ENCODE measurements at places on chromosomes 12 and 14.
A peak's percentile ranks its signal among the peaks of the same experiment; 100 is the strongest.

DNA sequence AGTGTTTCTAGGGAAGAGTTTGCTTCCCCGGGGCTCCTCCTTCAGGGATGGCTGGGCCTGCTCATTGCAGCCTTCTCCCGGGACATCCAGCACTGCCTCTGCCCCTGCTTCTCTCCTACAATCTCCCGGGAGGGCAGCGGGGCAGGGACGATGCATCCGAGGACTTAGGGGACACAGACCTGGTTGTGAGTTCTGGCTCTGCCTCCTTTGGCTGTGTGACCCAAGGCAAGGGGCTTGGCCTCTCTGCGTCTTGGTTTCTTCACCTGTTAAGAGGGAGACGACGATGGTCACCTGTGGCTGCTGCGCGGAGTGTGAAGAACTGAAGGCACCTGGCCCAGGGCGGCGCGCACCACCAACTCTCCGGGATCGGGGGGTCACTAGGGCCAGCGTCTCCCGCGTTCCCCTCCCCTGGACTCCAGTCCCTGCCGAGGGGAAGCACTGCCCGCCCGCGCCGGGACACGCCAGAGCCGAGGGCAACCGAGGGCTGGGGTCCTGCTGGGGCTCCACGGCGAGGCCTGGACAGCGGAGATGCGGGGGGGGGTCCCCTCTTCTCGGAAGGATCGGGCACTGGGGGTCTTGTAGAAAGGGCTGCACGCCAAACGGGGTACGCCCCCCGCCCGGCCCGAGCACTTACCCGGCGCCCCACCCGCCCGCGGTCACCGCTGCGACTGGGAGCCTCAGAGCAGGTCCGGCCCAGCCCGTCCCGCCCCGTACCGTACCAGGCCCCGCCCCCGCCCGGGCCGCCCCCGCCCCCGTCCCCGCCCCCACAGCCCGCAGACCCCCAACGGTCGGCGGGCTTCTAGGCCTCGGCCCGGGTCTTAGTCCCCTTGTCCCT, at the start of gene HVCN1:
TSS of gene HVCN1 (minus strand) at position 670 of the 835 bp plus-strand sequence. CDS start 5,870 bp downstream, outside the sequence.
- no peak for DNase-seq

- DNase-seq = peak; percentile 63
These were observed 2.1 kb downstream of the PLXNC1 start for GRCh38 chr12:94150240-94151121.

GRCh38 chr14:57884175-57884574, 18.3 kb upstream of the SLC35F4 start:
- no peak for DNase-seq

DNA sequence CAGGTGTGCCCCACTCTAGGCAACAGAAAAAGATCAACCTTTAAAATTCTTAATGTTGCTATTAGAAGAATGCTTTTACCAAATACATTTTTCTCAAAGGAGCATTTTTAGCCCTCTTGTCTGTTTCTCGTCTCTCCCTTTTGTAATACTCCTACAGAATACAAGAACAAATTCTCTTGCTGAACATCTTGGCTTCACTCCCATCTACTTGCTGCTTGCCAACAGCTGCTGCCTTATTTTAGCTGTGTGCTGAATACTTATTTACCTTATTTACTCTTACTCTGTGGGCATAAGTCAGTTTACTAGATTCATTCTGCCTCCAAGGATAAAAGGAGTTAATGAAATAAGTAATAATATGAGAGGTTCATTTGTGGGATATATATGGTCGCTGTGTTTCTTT, 70.8 kb downstream of the POLR3B start:
- DNase-seq = no peak

- DNase-seq = no peak
These were observed 17.4 kb downstream of the TMEM119 start for GRCh38 chr12:108580531-108580930.

DNA sequence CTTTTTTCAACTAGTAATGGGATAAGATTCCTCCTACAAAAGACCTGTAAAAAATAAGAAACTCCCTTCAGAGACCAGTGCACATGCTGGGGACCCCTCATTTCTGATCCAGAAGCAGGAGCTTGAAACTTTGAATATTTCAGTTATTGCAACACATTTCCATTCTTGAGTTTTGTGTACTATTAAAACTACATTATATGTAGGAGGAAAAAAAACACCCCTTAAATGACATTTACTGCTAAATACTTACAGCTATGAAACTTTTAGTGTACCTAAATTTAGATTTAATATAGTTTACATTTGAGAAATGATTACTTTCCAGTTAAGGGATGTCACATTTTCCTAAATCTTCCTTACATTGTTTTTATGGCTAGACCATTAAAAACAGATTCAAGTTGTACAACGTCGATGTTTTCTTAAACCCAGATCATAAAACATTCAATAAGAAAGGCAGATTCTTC, 4.1 kb downstream of the LRIG3 start:
- no peak for DNase-seq

DNA sequence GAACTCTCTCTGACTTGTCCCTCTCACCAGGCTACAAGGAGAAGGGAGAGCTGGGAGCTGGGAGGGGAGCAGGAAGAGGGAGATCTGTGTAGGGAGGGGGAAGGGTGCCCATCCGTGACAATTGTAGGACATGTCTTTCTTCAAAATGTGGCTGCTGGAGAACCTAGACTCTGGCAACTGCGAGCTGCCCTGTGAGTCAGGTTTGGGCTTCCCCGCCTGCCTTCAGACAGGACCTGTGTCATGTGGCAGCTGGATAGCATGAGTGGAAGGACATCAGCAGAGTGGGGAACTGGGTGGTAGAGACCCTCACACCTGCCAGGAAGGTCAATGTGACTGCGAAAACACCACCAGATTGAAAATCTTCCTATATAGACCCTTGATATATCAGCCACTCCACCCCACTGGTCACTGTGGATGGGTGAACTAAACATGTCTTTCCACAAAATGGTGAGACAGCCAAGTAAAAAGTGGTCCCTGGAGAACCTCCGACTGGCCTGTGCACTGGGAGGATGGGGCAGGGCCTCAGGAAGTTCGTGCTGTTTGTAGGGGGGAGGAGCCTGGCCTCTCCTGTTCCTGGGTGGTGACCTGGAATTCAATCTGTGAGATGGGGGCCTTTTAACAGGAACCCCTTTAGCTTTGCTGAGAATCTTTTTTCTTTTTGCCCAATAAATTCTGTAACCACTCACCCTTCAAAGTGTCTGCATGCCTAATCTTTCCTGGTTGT, 62.2 kb upstream of the CAPRIN2 start:
- DNase-seq = no peak

- DNase-seq = no peak
These were observed 20.4 kb upstream of the GPATCH2L start for GRCh38 chr14:76131071-76131965.

GRCh38 chr12:89481213-89481914, 43.2 kb downstream of the GALNT4 start:
- DNase-seq = no peak

DNA sequence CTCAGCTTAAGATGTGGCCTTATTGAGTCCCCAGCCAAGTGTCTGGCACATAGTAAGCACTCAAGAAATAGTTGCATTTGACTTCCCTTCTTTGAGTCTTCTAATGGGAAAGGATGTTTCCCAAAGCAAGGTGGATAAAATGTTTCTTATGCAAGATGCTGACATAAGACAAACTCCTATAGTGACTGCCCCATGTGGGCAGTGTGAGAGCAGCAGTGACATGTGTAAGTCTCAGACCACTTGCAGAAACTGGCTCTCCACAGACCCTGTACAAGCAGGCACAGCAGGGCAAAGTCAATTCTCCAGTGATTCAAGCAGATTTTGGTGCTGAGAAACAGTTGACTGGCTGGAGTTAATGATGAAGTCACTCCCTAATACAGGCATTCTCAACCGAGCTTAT, 255.3 kb downstream of the ANO2 start:
- no peak for DNase-seq

DNA sequence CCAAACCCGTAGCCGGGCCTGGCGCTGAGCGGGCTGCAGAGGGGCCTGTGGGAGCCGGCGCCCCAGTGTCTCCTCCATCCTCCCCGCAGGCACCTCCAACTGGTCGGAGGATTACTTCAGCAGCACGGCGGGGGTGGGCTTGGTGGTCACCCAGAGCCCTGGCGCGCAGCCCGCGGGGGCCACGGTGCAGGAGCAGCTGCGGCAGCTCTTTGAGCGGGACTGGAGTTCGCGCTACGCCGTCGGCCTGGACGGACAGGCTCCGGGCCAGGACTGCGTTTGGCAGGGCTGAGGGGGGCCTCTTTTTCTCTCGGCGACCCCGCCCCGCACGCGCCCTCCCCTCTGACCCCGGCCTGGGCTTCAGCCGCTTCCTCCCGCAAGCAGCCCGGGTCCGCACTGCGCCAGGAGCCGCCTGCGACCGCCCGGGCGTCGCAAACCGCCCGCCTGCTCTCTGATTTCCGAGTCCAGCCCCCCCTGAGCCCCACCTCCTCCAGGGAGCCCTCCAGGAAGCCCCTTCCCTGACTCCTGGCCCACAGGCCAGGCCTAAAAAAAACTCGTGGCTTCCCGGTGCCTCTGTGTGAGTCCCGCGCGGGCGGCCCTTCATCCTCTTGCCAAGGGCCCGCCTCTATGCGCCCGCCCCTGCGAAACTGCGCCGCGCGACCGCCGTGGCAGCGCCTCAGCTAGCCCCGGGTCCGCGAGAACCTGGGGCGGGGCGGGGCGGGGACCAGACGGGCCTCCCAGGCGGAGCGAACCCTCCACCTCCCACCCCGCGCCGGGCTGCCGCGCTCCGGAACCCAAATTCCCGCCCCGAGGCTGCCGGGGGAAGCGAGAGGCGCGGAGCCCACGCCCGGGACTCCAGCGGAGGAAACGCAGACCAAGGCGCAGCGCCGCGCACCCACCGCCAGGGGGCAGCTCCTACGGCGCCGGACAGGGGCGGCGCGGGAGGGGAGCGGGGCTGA, 8.3 kb downstream of the PLD4 start:
- DNase-seq = peak; percentile 64

- no peak for DNase-seq
These were observed 486.2 kb downstream of the DIO2 start for GRCh38 chr14:79724934-79725717.

GRCh38 chr12:40145896-40146295, 40.0 kb upstream of the SLC2A13 start:
- DNase-seq = no peak

DNA sequence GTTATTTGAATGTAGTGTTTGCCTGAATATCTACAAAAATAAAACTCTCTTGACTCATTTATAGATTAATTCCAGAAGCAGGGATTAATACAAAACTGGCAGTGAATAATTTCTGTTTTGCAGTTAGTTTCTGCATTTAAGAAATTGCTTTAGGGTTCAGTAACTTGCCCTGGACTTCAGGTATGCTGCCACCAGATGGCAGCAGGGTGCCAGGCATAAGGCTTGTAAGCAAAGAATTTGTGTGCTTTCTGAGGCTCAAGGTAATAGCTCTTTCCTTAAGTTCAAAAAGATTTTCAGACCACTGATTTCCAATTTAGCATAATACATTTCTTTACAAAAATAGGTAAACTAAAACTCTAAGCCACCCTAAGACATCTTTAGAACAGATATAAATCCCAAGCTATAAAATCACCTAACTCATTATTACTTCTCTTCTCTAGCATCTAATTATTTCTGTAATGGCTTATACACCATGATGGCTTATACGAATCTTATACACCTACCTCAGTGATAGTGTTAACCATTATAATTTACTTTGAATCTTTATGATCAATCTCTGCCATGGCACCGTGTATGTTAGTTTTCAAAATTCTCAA, 398.3 kb downstream of the APAF1 start:
- peak; percentile 68 for DNase-seq

DNA sequence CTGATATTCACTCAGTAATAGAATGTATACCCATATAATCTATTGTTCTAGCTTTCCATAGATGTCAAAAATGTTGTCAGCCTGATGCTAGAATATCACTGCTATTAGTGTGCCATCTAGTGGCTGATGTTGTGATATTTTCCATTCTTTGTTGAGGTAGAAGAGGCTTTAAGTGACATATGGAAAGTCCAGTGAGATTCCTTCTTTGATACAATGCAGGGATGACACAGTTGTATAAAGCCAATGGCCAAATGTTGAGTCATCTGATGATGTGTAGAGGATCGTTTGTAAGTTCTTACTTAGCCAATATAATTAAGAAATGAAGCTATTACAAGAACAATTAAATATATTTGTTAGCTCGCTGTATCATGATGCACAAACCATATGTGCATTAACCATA, 58.1 kb upstream of the PCED1B start:
- no peak for DNase-seq

DNA sequence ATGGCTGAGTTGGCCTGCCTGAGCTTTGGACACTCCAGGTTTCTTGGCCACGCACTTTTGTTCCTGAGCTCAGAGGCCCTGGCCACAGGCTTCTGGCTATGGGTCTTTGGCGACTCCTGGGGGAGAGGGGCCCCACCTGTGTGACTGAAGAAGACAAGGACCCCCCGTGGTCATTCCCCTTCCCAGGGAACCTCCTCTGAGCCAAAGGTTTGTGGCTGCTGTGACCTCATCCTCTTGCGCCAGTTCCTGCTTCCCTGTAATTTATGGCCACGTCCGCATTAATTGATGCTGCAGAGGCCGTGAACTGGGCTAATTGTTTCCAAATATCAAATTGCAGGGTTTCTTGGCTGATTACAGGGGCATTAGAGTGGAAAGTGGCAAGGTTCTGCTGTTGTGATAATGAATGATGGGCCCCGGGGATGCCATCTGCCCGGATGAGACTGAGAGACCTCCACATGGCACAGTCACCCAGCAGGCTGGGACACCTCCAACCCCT, 27.6 kb upstream of the NOS1 start:
- DNase-seq = no peak

GRCh38 chr14:24289649-24290280, 9.8 kb downstream of the DHRS1 start:
- no peak for DNase-seq

GRCh38 chr12:52322069-52322468, 871 bp upstream of the KRT83 start:
- no peak for DNase-seq

- peak; percentile 36 for DNase-seq
These were observed 2.6 kb downstream of the BMP4 start for GRCh38 chr14:53953828-53954550.

- no peak for DNase-seq
These were observed 710.6 kb downstream of the SLC6A15 start for GRCh38 chr12:84201976-84202375.

GRCh38 chr12:16555630-16556029, 50.3 kb downstream of the LMO3 start:
- no peak for DNase-seq

- DNase-seq = no peak
These were observed 57.0 kb upstream of the CERS5 start for GRCh38 chr12:50224026-50224692.

DNA sequence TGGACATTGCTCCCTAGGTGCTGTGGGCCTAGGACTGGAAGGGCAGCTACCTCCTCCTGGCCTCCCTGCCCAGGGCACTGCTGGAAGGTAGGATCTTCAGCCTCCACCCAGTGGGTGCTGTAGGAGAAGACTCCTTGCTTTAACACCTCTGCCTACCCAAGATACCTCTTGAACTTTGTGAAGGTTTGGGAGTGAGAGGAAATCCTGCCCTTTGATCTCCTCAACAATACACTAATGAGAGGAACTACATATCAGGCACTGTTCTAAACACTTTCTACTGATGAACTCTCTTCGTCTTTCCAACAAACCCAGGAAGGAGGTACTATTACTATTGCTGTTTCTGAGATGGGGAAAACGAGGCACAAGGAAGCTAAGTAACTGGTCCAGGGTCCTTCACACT, 66.9 kb downstream of the PLEKHG3 start:
- DNase-seq = no peak

GRCh38 chr12:64631197-64631596, 20.9 kb downstream of the RASSF3 start:
- DNase-seq = no peak

GRCh38 chr12:125192690-125193221, 127.5 kb downstream of the AACS start:
- no peak for DNase-seq

Measured in left colon (tissue), 2 donors.